ENCODE measurements at places on chromosomes 7 and 10. TPM values are rescaled to one million over a fixed set of nuclear protein-coding genes. Genes with fewer than 3 reads are reported as not detected.

SPRN gene
- total RNA-seq, result not detected

CALY gene
- total RNA-seq, result not detected

NRCAM gene
- 1.1 TPM for total RNA-seq

KIF11 gene
- total RNA-seq, result 21.3 TPM

CHST15 gene
- total RNA-seq, result 38.8 TPM

OR2A12 gene
- total RNA-seq, result not detected

NODAL gene
- not detected for total RNA-seq

RAPGEF5 gene
- total RNA-seq, result 1.9 TPM

GJD4 gene
- not detected for total RNA-seq

SCART1 gene
- total RNA-seq, result 1.3 TPM

FAM237B gene
- not detected for total RNA-seq

PNLIPRP2 gene
- not detected for total RNA-seq

RARRES2 gene
- not detected for total RNA-seq

DNTT gene
- total RNA-seq, result not detected

ARHGAP22 gene
- total RNA-seq, result 4.0 TPM

PRSS37 gene
- total RNA-seq, result not detected

TRPV5 gene
- not detected for total RNA-seq

TEX47 gene
- not detected for total RNA-seq

RNF133 gene
- 0.49 TPM for total RNA-seq

MSMB gene
- not detected for total RNA-seq

ERVW-1 gene
- not detected for total RNA-seq

PLA2G12B gene
- total RNA-seq, result not detected

KCNIP2 gene
- total RNA-seq, result 2.6 TPM

GNG11 gene
- total RNA-seq, result 3.9 TPM

ADIRF gene
- 89.0 TPM for total RNA-seq

INA gene
- total RNA-seq, result not detected

DGKI gene
- 1.4 TPM for total RNA-seq

CAMK2B gene
- 1.8 TPM for total RNA-seq

SPOCK2 gene
- total RNA-seq, result 1.2 TPM

PNLIPRP3 gene
- total RNA-seq, result 9.5 TPM

EPO gene
- total RNA-seq, result not detected

TMEM184A gene
- 9.0 TPM for total RNA-seq

SPDYE16 gene
- total RNA-seq, result not detected

PIP gene
- not detected for total RNA-seq

LIPJ gene
- not detected for total RNA-seq

POLL gene
- 38.5 TPM for total RNA-seq

NFE2L3 gene
- total RNA-seq, result 2.2 TPM

CYP2W1 gene
- total RNA-seq, result not detected

CH25H gene
- total RNA-seq, result not detected

ZNF398 gene
- 15.7 TPM for total RNA-seq

SUN3 gene
- 0.22 TPM for total RNA-seq

CLCN1 gene
- total RNA-seq, result not detected

FFAR4 gene
- total RNA-seq, result not detected

HKDC1 gene
- total RNA-seq, result 0.68 TPM

MACROH2A2 gene
- 17.6 TPM for total RNA-seq

INHBA gene
- 14.3 TPM for total RNA-seq

NXPH1 gene
- not detected for total RNA-seq

TUBB8 gene
- total RNA-seq, result not detected

EZH2 gene
- 48.1 TPM for total RNA-seq
